ENCODE measurements at places on chromosomes 7 and 10. TPM values are rescaled to one million over a fixed set of nuclear protein-coding genes. Genes with fewer than 3 reads are reported as not detected.

NRF1 gene
- polyA plus RNA-seq: 12.1 TPM

KNDC1 gene
- 6.6 TPM for polyA plus RNA-seq

COX15 gene
- polyA plus RNA-seq: 29.8 TPM

TMEM213 gene
- polyA plus RNA-seq: 0.09 TPM

ANKRD61 gene
- polyA plus RNA-seq: 1.0 TPM
